ENCODE measurements at places on chromosomes 5 and 9. TPM values are rescaled to one million over a fixed set of nuclear protein-coding genes. Genes with fewer than 3 reads are reported as not detected.

The FSD1L gene
- total RNA-seq, result 4.5 TPM

The GALNT12 gene
- total RNA-seq, result 28.3 TPM

The FAM151B gene
- total RNA-seq, result 3.4 TPM

The KIF12 gene
- total RNA-seq, result 6.2 TPM

The NTNG2 gene
- 7.6 TPM for total RNA-seq

The IRX1 gene
- total RNA-seq, result 7.5 TPM

The MVB12B gene
- total RNA-seq, result 47.5 TPM
